Retinal pigment epithelial cell (primary cell): ENCODE measurements at places on chromosomes 12 and 14.

DNA sequence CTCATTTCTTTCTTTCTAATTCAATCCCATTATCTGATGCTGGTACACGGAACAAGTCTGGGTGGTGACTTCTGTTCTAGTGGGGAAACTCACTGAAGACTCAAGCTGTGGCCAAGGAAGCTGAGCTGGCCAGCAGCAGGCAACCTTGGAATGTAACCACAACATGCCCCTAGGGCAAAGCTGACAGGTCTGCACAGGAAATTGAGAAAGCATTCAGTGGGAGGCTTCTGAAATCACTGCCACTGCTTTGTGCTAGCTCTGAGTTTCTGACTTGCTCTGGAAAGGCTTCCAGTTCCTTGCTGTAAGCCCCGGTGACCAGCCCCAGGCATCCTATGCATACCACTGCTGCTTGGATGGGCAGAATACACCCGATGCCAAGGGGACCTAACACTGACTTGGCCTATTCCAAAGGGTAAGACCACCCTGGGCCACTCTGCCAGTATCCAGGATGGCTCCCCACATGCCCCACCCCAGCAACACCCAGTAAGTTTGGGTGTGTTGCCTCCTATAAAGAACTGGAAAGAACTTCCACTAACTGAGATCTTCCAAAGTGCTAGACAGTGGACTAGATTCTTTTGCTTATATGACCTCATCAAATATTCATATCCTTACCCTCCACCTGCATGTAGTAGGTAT, 84.5 kb upstream of the CDKN3 start:
- DNase-seq = peak; percentile 79

DNA sequence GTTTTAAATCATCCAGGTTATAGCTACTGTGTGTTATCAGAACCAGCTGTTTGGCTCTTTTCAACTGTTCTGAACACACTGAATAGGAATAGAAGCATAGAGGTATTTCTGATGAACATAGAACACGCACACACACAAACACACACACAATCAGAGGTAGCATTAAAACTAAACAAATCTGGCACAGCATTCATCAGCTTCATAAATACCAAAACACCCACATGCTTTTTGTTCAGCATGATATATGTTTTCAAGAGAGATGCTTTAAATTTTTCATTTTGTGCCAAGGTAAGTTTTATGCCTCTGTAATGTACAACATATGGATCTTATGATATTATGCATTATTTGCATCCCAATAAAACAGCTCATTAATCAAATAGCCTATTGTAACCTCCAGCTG, 208.6 kb downstream of the GALC start:
- no peak for DNase-seq

DNA sequence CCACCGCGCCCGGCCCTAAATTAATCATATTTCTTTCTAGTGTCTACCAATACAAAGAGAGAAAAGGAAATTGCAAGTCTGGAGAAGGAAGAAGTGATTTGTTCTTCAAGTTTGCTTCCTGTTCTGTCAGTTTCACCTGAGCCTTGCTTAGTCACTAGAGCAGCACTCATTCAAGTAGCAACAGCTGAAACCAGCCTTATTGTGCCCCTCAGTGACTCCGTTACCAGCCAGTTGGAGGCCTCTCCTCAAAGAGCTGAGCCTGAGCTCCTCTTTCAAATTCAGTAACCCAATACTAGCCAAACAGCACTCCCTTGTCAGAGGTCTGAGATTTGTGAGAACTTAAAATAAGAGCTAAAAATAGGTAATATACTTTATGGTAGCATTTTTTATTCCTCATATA, 17.4 kb downstream of the PAWR start:
- DNase-seq = no peak

DNA sequence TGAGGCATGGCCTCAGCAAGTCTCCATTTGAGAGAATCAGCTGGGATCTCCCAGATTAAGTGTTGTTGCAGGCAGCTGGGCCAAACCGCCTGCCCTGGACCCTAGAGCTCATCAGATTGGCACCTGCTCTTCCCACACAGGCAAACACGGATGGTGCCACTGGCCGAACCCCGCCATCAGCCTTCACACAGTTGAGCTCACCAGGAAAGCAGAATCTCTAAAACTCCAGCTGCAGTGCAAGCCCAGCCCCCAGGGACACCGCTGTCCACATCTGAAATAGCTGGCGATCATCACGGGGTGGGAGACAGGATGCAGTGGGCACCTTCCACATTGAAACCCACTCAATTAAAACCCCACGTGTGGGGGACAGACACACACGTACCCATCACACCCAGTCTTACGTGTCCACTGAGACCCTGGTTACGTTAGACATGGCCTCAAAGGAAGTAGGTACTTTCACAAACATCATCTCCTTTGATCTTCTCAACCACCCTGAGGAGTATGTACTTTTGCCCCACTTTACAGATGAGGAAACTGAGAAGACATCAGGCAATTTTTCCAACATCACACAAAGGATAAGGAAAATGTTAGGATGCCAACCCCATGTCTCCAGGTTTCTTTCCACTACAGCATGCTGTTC, 88.8 kb downstream of the SINHCAF start:
- DNase-seq = no peak

- no peak for DNase-seq
These were observed 41.8 kb upstream of the AEBP2 start for GRCh38 chr12:19397534-19397933.

- DNase-seq = no peak
These were observed 136.5 kb downstream of the TGFB3 start for GRCh38 chr14:75845136-75845804.

DNA sequence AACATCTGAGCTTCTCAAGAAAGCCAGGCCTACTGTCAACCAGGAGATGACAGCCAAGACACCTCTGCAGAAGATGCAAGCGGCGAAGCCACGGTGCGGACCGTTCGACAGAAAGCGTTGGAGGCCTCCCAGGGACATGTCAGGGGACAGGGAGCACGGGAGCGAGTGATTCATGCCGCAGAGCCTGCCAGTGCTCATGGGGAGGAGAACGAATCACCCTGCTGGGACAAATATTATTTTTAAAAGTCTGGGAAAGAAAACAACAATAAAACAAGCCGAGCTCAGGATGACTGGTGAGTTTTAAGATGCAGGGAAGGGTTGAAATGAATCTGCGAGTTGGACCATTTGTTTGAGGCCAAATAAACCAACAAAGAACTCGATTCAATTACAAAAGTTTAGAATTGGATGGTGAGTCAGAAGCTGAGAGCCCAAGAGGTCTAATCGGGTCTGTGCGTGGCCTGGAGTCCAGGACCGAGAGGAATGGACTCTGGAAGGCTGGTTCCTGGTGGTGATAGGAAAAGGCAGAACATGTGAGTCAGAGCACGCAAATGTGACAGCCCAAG, 91.0 kb downstream of the RBM19 start:
- no peak for DNase-seq

GRCh38 chr14:95677179-95677835, 8.9 kb upstream of the TCL1B start:
- no peak for DNase-seq

DNA sequence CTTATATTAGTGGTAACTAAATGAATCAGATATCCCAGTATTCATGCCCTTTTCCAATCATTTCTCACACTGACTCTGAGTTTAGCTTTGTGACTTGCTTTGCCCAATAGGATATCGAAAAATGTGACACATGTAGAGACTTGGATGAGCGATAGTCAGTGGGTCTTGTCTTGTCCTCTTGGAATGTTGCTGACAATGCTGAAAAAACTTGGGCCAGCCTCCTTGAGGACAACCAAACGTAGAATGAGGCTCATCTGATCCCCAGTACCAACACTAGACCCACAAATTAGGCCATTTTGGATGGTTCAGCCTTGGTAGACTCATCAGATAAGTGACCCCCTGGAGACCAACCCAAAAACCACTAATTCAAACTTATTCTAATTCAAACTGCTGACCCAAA, 351.0 kb downstream of the GRIN2B start:
- DNase-seq = no peak

- DNase-seq = peak; percentile 30
These were observed 1275.7 kb upstream of the FLRT2 start for GRCh38 chr14:84254290-84254689.

DNA sequence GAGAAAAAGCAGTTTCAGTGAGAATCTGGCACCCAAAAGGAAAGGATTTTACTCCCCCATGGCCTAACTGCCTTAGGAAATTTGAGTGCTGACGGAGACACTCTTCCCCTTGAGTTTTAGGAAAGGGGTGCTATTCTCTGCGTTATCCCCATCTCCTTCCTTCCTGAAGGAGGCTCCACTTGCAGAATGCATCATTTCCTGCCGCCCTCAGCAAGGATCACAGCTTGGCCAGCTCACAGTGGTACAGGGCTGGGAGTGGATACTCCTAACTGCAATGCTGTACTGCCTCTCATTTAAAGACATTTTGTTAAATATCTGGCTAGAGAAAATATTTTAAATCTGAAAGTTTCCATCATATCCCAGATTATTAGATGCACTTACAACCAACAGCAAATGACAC, 33.0 kb downstream of the RDH12 start:
- no peak for DNase-seq

GRCh38 chr14:63902375-63902976, 49.7 kb downstream of the SYNE2 start:
- no peak for DNase-seq

DNA sequence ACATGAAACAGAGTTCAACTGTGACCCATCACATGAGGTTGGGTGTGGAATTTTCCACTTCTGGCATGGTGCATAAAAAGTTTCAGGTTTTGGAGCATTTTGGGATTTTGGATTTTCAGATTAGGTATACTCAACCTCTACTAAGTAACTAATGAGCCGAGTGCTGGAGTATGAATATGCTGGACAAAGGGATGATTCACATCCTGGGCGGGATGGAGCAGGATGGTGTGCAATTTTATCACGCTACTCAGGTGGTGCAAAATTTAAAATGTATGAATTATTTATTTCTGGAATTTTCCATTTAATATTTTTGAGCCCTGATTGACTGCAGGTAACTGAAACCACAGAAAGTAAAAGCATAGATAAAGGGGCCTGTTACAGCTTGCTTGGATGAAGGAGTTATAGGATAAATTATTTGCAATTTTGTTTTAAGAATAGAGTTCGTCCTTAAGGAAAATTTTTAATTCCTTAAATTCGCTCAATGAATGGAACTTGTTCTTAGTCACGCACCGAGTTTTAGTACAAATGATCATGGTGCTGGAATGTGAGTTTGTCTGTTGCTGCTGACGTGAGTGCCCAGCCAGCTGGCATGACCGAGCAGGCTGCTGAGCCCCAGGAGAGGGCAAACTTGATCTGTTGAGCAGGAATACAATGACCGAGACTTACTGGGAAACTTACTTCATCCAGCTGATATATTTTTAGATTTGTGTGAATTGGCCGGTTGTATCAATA, 176.3 kb downstream of the ESR2 start:
- peak; percentile 86 for DNase-seq

DNA sequence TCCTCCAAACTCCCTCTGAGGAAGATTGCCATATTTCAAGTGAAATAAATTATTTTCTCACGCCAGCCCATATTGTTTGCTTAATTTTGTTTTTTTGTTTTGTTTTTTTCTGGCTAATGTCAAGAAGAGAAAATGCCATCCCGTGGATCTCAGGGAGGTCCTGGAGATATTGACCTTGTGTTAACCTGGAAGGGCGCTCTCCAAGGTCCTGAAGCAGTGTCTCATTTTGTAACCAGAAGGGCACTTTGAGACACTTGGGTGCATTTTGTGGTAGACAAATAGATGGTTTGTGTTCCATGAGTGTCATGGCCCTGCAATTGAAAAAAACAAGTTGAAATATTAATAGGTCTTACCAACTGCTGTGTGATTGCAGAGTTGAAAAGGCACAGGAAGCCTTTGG, 268.9 kb downstream of the SUDS3 start:
- DNase-seq = no peak

- DNase-seq = no peak
These were observed 44.3 kb upstream of the TRAF3 start for GRCh38 chr14:102732924-102733323.

DNA sequence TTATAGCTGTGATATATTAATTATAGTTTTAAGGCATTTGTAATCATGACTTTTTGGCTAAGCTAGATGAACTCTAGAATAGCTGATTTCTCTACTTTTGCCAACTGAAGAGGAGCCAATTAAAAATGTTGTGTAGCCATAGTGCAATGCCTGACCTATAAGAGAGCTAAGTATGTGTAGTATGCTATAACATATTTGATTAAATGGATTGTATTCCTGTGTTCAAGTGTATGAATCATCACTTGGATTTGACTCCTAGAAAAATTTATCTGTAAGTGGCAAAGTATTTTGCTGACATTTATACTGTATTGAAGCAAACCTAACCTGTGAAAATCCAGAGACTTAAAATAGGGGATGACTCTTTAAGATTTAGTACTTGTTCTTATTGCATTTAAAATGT, 34.2 kb downstream of the PCNX4 start:
- no peak for DNase-seq

DNA sequence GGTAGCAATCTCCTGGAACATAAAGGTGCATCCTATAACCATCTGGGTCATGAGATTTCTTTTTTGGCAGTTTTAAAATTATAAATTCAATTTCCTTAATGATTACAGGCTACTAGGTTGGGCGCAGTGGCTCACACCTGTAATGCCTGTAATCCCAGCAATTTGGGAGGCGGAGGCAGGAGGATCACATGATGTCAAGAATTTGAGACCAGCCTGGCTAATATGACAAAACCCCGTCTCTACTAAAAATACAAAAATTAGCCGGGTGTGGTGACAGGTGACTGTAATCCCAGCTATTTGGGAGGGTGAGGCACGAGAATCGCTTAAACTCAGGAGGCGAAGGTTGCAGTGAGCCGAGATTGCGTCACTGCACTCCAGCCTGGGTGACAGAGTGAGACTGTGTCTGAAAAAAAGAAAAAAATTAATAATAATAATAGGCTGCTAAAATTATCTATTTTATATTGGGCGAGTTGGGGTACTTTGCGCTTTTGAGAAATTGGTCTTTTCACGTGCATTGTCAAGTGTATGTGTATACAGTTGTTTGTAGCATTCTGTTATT, 17.2 kb upstream of the ARF6 start:
- no peak for DNase-seq

GRCh38 chr14:71606575-71606974, 325.7 kb upstream of the RGS6 start:
- DNase-seq = no peak

- no peak for DNase-seq
These were observed 264.9 kb downstream of the NAV3 start for GRCh38 chr12:78095623-78096022.

GRCh38 chr14:53461858-53462257, 308.7 kb upstream of the DDHD1 start:
- DNase-seq = no peak

GRCh38 chr12:130573766-130574165, 142.3 kb downstream of the RIMBP2 start:
- DNase-seq = no peak
